ENCODE measurements at places on chromosomes 13 and 19.

GRCh38 chr13:105773863-105774538 lies 761.5 kb downstream of the EFNB2 start:
- DNase-seq, result no peak

DNA sequence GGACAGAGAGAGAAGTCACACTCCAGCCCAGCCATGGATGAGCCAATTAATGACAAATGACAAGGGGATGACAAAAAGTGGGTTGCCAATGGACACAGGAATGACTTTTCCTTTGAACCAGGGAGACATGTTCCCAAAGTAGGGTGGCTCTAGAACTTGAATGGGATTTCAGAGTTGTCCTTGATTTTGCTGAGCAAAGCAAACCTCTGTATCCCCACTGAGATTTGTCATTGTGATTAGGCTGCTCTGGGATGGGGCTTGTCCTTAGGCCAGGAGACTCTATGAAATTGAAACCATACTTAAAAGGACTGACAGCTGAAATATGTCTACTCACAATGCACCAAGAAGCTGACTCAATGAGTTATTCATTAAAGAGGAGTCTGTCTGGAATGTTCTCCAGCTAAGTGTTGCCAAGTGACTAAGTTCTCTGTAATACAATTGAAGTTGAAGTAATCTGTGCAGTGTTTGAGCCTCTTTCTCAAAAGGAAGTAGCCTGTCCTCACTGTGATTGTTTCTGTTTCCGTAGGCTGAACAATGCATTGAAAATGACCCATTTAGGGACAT lies 69.0 kb upstream of the PCDH9 start:
- DNase-seq, result no peak

DNA sequence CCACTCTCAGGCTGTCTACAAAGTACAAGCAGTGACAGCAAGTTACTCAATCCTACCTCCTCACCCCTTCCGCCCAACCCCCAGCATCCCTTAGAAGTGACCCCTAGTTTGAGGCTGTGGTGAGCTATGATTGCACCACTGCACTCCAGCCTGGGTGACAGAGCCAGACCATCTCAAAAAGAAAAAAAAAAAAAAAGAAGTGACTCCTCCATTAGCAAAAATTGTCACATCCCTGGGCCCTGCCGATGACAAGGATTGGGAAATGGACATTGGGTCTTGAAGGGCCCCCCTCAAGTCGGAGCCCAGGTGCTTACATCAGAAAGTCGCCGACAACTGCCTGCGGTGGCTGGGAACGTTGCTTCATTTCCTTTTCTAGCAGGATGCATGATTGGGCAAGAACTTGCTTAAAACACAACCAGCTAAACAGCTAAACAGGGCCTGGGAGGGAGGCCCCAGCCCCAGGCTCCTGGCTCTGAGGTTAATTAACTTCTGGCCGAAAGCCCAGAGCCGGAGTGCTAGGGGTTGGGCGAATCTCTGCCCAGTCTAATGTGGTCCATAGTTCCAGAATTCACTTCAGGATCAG lies 15.3 kb downstream of the RAB3D start:
- DNase-seq, result no peak

DNA sequence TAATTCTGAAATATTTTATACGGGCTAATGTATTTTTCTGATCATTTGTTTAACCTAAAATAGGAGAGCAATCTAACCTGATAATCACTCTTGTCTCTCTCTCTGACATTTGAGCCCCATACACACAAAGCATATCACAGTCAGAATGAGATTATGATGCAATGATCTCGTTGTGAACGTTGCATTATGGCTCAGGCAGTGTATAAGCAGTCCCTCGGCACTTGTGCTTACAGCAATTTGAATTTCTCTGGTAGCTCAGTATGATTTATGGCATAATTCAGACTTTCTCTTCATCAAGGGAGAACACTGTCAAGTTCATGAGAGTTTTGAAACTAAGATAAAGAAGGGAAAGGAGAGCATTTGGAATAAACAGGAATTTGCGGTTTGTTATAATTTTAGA lies 256.1 kb downstream of the DACH1 start:
- no peak for DNase-seq

GRCh38 chr13:21901336-21901735 lies 230.5 kb downstream of the FGF9 start:
- no peak for DNase-seq

- no peak for DNase-seq
Observed at GRCh38 chr19:51493776-51494175, 7.8 kb downstream of the SIGLEC12 start.

DNA sequence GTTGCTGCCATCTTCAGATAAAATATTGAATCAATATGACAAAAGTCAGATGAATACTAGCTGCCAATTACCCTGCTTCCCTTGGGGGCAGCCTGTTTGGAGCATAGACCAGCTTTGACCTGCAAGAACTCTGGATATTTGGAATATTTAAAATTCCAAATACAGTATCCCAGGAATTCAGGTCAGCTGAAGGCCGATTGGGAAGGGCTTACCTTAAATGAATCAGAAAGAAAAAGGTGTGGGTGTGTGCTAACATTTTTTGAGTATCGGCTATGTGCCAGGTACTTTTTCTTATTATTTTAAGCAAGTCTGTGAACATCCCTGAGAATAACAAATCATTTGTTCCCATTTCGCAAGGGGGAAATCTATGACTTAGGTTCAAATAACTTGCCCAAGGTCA lies 1.8 kb upstream of the RUBCNL start:
- DNase-seq, result no peak

DNA sequence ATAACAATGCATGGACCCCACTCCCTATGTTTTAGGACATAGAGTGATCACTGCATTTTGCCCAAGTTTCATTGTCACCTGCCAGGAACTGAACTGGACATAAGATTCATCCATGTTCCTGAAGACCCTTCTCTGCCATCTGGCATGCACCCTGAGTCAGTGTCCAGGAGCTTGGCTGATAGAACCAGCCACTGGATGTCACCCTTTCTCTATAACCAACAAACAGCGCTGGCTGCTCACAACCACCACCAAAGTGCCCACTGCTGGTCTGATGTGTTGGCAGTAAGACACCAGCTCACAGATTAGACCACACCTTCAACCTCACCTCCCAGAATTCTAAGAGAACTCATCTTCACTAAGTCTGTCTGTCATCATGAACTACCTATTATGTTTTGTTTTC lies 333.4 kb downstream of the ITGBL1 start:
- no peak for DNase-seq

DNA sequence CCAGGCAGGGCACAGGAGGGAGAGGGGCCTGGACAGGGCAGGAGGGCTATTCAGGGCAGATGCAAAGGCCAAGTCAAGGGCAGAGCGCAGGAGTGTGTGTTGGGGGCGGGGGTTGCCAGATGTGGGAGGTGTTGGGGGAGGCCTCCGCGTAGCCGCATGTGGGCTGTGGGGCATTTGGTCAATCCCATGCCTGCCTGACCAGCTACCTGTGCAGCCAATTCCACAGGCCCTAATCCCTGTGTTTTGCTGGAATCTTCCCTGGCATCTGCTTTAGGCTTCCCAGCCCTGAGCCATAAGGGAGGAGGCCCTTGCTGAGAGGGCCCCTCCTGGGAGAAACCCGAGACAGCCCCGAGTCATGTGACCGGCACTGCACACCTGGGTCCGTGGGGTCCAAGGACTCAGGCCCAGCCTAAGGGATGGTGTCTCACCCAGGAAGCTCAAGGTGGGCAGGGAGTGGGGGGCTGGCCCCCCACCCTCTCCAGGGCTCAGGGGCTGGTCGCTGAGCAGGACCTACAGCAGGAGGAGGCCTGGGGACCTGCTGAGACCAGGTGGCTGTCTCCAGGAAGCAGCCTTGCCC lies 20.3 kb downstream of the RFX1 start:
- no peak for DNase-seq

- DNase-seq, result no peak
Observed at GRCh38 chr19:45098521-45099466, 5.8 kb downstream of the PPP1R37 start.

DNA sequence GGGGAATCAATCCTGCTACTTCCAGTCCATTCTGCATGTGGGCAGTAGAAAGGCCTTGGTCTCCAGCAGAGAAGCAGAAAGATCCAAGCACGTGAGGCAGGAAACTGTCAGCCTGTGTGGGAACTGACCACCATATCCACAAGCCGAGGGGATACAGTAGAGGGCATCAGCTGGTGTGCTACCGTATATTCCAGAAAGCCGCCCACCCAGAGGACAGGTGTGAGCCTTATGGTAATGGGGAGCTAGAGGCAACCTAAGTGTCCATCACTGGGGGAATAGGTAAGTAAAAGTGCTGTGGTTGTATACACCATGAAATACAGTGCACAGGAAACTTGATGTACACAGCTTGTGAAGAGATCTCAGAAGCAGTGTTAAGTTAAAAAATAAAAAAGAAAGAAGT lies 2.8 kb upstream of the IFNL1 start:
- DNase-seq, result no peak

GRCh38 chr13:79226938-79227337 lies 179.1 kb downstream of the RBM26 start:
- DNase-seq, result no peak

GRCh38 chr19:35212241-35212640 lies 16.3 kb downstream of the FAM187B start:
- no peak for DNase-seq

DNA sequence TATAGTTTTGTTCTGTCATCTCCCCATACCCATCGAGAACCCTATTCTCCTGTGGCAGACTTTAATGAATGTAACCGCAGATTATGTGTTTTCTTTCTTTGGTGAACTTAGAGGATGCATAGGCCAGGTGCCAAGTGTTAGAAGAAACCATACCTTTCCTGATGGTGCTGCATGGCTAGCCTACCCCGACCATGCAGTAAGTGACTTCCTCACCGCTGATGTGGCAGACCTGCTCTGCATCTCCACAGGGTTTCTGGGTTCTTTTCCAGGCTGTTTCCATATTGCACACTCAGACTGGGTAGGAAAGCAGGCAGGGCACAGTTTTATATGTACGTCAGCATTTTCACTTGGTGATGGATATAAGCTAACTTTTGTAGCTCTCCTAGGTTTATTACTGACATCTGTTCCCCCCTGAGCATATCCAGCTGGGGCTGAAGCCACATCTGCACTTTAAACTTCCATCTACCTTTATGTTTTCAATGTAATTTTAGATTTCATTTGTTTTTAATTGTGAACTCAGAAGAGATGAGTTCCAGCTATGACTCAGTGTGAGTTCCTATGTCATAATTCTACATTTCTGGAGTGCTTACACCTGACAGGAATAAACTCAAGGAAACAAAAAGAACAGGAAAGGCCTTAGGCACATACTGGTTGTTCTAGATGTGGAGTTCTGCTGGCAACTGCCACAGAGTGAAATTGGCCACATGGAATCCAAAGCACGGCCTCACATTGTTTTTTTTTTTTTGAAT lies 42.3 kb downstream of the LRCH1 start:
- no peak for DNase-seq

DNA sequence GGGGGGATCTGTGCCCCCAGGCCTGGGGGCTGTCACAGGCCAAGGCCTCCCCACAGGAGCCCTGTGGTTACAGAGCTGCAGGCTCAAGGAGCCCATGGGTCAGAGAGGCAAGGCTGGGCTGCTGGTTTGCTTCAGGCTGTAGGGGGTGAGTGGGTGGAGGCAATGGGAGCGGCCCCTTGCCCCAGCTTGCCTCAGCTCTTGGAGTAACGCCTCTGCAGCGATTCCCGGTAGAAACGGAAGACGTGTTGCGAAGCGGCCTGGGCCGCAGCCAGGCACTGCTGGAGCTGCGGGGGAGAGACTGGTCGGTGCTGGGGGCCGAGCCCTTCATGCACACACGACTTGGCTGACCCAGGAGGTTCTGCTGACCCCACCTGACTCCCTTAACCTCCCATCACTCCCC lies 10.1 kb downstream of the TMEM91 start:
- DNase-seq, result no peak

- DNase-seq, result no peak
Observed at GRCh38 chr19:37874784-37875183, 31.6 kb downstream of the WDR87 start.

- no peak for DNase-seq
Observed at GRCh38 chr19:40417643-40417981, 4.4 kb upstream of the PRX start.

- DNase-seq, result no peak
Observed at GRCh38 chr13:96075953-96076543, 13.9 kb upstream of the HS6ST3 start.

DNA sequence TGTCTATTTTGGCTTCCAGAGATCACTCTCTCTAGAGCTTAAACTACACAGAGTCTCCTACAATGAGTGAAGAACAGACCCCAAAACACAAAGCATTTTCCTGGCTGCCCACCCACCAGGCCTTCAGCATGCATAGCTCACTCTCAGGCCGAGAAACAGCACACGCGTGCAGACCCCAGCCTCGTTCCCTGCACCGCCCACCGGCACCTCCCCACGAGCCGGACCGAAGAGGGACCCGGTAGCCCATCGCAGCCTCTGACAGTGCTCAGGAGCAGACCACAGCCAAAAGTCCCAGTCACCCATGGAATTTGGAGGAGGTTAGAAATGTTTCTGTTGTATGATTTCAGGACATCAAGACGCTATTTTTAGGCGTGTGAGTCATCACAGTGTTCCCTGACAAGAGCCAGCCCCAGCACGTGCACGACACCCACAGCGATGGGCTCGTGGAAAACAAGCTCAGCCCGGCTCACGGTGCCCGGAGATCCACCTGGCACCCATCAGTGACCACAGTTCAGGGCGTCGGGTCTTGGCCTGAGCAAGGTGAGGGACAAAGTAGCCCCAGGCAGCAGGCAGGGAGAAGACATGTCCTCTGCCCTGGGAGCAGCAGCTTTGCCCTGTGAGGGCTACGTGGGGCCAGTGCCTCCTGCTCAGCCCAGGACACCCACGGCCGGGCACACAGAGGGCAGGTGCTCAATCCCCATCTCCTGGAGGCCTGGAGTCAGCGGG lies 50.1 kb upstream of the SPACA7 start:
- DNase-seq, result no peak

DNA sequence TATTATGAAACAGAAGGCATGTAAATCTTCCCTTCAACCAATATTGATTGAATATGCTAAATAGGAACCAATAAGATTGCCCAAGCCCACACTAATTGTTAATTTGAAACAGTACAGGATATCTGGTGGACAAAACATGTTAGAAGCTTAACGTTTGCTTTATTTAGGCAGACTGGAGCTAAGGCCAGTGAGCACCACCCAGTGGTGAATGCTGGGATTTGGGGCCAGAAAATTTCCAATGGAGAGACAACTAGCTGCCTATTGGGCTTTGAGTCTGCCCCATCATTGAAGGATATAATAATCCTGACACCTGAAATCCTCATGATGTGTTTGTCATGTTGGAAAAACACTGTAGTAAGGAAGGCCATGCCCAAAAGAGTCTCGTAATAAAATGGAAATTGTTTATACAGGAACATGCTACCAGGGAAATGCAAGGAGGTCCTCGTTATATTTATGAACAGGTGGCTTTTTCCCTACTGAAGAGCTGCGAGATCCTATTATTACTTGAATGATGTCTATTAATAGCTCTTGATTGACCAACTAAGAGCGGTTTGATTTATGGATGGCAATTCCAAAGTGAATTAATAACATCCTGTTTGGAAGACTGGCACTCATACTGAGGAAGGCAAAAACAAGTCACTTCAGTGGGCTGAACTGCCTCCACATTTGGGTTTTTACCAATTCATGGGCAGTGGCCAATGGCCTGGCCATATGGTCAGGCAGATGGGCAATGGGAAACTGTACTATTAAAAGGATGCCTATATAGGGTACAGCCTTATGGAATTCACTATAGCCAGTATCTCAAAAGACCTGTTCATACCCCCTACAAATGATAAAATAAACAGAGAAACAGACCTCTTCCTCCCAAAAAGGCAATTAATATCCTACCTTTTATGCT lies 8.7 kb downstream of the SIGLECL1 start:
- no peak for DNase-seq

GRCh38 chr19:18419699-18420460 lies 682 bp downstream of the SSBP4 start:
- peak; percentile 50 for DNase-seq

Data from activated naive CD4-positive, alpha-beta T cell treated with anti-CD3 and anti-CD28 coated beads, Interleukin-2, amount 50 U/mL, for 16 hours (primary cell).